T47D (cell line): ENCODE measurements at places on chromosomes 1 and 21.
A peak's percentile ranks its signal among the peaks of the same experiment; 100 is the strongest.

DNA sequence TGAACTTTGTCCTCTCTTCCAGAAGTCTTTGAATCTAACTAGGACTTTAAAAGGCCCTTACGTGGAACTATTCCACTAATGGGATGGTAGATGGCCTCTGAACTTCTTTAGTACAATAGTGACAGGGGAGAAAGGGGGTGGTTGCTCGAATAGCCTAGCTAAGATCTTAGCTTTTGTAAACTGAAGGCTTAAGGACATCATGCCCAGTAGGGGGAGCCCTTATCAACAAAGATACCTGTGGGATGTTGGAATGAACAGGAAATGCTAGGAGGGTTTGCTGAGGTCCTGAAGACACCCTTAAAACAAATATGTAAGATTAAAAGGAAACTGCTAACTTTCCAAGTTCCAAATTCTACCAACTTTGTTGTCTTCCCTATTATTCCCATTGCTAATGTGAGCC, 33.2 kb downstream of the NHLH2 start:
- DNase-seq: peak; percentile 79

GRCh38 chr1:82445132-82445531, 644.4 kb downstream of the ADGRL2 start:
- no peak for DNase-seq

DNA sequence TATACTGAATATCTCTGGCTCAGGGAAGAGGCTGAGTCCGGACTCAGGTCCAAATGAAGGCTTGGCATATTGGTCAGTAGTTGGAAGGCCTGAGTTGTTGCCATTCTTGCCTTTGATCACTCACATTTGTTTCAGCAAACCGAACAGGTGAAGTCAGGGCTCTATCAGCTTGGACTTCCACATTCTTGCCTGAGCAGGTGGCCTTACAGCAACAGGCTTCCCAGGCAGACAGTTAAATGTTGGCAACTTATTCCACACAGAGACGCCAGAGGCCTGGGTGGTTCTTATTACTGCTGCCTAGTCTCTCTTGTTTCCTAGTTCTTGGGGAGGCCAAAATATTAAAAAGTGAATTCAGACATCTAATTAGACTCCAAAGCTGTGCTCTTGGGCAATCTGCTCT, 36.6 kb downstream of the XCL2 start:
- no peak for DNase-seq

DNA sequence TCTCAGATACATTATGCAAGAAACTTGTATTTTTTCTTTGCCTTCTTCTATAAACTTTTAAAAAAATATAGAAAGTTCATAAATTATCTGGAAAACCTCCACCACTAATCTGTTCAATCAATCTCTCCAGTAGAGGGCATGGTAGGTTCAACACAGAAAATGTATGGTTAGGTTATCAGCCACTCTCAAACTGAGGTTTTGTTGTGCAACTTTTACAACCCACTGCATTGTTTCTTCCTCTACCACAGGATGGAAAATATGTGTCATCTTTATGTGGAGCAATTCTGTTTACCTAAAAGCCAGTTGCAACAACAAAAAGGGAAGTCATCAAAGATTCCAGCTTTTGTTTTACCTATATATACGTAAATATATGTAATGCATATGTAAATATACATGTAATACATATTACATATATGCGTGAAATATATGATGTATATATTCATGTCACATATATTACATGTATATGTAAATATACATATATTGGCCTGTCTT, 3.0 kb upstream of the RGS2 start:
- DNase-seq: no peak

DNA sequence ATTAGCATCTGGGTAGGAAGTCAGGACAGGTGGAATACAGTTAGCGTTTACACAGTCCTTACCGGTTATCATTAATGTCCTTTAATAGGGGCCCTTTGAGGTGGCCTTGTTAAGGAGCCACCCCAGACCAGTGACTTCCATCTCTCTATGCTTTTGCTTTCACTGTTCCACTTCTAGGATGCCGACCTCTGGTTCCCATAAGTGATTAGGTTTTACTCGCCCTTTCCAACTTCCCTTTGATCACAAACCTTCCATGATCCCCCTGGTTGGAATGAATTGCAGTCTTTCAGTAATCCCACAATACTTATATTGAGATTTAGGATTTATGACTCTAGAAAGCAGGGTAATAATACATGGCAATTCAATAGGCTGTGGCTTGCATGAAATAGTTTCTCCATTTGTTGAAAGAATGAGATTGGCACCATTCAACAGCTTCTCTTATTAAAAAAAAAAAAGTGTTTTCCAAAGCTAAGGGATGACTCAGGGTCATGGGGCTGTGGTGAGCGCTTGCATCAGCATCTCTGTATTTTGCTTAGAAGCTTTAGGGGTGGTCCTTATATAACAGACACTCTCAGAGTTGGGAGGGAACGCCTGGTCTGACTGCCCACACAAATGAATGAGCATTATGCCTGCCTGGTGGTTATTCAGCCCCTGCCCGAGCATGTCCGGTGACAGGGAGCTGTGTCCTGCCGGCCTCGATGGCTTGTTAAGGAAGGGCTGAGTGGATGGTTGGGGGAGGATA, 110.5 kb downstream of the CNIH3 start:
- no peak for DNase-seq

DNA sequence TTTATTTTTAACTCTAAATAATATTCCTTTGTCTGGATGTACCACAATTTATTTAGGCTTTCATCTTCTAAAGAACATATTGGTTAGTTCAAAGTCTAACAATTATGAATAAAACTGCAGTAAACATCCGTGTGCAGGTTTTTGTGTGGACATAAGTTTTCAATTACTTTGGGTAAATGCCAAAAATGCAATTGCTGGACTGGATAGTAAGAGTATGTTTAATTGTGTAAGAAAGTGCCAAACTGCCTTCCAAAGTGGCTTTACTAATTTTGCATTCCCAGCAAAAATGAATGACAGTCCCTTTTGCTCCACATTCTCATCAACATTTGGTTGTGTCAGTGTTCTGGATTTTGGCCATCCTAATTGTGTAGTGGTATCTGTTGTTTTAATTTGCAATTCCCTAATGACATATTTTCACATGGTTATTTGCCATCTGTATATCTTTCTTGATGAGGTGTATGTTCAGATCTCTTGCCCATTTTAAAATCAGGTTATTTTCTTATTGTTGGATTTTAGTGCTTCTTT, 113.8 kb downstream of the DPYD start:
- DNase-seq: no peak

DNA sequence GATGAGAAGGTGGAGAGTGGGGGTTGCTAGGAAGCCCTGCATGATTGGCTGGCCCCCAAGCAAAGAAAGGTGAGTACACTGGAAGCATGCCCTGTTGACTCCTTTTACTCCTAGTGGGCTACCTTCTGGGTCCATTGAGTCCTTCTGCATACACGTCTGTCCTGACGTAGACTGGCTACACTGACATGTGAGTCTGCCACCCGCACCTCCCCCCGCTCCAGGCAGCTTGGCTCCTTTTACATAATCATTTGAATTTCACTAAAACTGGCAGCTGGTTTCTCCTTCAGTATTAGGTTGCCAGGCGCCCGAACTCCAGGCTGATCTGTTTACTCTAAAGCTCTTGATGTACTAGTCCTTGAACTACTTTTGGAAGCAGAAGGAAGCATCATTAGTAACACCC, 8.7 kb downstream of the MRPS21 start:
- DNase-seq: no peak

DNA sequence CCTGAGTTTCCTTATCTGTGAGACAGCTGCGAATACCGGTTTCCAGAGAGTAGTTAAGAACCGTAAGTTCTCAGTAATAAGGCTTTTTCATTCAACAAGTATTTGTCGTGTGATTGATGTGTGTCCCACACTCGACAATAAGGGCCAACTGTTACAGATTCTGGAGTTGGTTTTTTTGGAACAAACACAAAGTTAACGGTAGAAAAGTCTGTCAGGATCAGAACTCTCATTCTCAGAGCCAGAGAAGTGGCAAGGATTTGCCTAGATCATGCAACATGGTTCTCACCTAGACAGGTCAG, 837 bp downstream of the NUDC start:
- no peak for DNase-seq

DNA sequence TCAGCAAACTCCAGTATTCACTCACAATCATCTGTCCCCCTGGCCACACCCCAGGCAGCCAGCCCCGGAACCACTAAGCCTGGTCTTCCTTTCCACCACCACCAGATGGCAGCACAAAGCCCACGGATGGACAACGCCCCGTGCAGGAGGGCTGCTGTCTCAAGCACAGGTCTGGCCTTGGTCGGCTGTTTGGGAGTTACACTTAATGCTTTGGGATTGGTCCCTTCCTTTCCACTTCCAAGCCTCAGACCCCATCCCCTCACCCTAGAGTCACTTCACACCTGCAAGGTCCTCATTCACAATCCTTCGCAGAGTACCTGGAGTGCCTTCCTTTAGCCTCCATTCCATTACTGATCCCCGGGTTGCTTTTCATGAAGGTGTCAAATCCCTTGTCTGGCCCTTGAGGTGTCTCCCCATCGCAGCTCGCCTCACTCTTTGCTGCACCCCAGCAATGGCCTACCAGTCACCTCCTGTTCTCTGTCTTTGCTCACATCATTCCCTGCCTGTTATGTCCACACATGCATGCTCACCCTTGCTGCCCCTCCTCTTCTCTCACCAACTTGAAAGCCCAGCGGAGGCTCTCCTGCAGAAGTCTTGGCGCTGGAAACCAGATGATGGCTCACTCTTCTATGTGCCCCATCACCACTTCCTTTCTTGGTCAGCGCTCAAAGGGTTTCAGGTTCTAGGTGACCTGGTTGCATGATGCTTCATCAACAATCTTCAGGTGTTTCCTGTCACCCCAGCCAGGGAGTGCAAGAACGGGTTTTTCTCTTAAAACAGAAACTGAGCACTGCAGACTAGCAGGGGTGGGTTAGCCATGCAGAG, 24.9 kb upstream of the KCNA2 start:
- DNase-seq: peak; percentile 33

DNA sequence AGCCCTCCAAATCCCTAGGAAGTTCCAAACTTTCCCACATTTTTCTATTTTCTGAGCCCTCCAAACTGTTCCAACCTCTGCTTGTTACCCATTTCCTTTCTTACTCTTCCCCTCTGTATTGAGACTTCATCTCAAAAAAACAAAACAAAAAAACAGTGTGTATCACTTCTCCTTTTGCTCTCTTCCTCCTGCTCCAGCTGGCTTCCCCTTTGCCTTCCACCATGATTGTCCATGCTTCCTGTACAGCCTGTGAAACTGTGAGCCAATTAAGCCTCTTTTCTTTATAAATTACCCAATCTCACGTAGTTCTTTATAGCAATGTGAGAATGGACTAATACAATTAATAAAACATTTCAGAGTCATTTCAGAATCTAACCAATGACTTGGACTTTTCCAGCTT, 69.6 kb upstream of the KRTAP19-8 start:
- no peak for DNase-seq

GRCh38 chr1:201536558-201536957, 2.4 kb upstream of the NAV1 start:
- no peak for DNase-seq

DNA sequence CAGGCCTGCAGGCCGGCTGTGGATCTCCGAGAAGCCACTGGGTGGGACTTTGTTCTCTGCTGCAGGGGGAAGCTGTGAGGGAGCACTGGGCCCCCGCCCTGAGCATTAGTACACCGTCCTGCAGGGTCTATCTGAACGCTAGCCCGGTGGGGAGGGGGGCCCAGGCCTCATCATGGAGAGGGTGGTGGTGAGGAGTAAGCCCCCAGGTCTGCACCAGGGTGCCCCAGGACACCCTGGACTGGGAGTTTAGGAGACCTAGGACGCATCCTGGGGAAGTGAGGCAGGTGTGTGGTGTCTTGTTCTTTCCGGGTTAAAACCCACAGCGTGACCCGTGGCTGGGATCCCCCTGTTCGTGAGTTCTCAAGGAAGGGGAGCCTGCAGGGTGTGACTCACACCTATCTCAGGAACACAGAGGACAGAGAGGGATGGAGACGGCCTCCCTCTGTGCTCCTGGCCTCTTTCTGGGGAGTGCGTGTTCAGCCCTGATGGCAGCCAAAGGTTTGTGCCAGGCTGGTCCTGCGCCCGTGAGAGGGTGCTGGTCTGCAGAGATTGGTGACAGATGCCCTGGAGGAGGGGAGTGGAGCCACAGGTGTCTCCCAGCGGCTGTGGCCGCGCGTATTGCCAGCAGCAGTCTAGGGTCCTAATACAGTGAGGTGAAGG, 44.8 kb downstream of the AGPAT3 start:
- no peak for DNase-seq

DNA sequence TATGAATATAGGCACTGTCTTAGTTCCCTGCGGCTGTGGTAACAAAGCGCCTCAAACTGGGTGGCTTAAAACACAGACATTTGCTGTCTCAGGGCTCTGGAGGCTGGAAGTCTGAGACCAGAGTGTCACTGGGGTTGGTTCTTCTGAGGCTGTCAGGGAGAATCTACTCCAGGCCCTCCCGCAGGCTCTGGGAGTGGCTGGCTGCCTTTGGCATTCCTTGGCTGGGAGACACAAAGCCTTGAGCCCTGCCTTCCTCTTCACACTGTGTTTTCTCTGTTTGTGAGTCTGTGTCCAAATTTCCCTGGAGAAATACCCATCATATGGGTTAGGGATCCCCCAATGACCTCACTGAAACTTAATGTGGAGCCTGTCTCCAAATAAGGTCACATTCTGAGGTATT, 38.5 kb downstream of the B3GALT5 start:
- DNase-seq: no peak

- no peak for DNase-seq
Measured at GRCh38 chr1:75764057-75764655, 21.9 kb upstream of the RABGGTB start.

GRCh38 chr21:31136891-31137290, 98.6 kb upstream of the KRTAP19-8 start:
- DNase-seq: no peak

DNA sequence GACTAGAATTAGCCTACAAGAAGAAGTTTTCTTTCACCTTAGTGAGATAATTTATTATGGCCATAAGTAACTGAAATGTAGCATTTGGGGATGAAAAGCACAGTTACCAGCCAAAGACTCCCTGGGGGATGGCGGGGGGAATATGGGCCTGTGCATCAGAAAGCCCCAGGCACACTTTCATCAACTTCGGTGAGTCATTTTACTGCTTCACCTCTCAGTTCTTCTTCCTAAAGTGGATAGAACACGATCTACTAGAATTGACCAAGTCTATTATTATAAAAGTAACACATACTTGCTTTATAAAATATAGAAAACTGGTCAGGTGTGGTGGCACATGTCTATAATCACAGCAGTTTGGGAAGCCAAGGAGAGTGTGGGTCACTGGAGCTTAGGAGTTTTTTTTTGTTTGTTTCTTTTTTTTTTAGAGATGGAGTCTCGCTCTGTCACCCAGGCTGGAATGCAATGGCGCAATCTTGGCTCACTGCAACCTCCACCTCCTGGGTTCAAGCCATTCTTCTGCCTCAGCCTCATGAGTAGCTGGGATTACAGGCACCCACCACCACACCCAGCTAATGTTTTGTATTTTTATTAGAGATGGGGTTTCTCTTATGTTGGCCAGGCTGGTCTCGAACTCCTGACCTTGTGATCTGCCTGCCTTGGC, 141.8 kb downstream of the ZZZ3 start:
- no peak for DNase-seq

DNA sequence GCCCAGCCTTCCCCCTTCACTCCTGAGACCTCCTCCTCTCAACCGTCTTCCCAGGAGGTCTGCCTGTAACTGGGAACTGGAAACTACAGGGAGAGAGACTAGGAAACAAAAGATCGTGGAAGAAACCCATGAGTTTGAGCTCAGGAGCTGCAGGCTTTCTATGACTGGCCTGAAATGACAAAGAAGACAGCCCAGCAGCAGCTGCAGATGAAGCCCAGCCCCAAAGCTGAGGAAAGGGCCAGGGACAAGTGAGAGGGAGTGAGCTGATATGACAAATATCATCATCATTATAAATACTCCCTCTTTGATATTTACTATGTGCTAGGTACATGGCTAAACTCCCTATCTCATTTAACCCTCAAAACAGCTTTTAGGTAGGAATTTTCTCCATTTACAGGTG, 142.6 kb upstream of the CTTNBP2NL start:
- no peak for DNase-seq
